Stimulated activated CD4-positive, alpha-beta T cell treated with anti-CD3 and anti-CD28 coated beads, Interleukin-4, amount 100 ng/mL, for 4 hours (primary cell): ENCODE measurements at places on chromosomes 3 and 15.

- no peak for DNase-seq
Observed at GRCh38 chr3:194399874-194400411, 877 bp upstream of the GP5 start.

- peak; percentile 33 for DNase-seq
Observed at GRCh38 chr15:60932051-60932915, 296.8 kb downstream of the RORA start.

DNA sequence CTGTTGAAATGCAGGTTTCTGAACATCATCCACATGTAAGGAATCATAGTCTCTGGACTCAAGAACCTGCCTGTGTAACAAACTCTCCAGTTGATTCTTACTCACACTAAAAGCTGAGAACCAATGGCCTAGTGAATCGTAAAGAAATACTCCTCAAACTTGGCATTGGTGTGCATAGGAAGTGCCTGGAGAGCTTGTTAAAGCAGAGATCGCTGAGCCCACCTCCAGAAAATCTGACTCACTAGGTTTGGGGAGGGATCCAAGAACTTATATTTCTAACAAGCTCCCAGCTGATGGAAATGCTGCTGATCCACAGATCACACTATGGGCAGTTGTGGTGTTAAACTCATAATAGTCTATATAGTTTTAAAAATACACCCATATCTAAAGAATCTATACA is 55.8 kb upstream of the LMCD1 start:
- no peak for DNase-seq

GRCh38 chr15:80697075-80697685 is 2.1 kb downstream of the ABHD17C start:
- DNase-seq, result no peak

DNA sequence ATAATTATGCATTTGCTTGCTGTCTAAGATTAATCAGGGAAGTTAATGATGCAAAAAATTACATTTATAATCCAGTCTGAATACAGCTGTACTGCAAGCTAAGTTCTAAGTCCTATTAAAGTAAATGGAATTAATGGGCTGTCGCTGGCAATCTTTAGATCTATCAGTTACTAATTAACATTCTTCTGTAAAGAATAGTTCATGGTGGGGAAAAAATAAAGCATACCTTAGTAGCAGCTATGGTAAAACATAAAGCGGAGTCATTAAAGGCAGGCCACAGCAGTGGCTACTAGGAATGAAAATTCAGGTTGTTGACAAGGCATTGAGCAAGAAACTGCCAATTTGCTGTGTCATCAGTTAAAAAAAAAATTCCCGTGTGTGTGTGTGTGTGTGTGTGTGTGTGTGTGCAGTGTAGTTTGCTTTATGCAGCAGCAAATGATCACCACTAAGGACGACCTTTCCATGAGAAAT is 129.8 kb downstream of the ZNF385D start:
- DNase-seq, result no peak

DNA sequence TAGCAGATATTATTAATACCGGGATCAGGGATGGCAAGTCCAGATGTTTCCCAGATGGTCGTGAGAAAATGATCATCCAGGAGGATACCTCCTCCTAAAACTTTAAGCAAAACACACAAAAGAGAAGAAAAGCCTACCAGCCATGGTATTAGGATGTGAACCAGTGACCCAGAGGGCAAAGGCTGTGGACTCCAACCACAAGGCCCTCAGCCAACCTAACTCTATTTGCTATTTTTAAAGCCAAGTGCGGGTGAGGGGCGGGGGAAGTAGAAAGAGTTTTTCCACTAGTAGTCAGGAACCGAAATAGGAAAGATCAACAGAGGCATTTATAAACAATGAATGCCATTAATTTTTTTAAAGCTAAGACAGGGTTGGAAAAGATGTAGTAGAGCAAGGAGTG is 77.4 kb downstream of the STAC start:
- DNase-seq, result no peak

- no peak for DNase-seq
Observed at GRCh38 chr15:63396152-63396928, 14.7 kb upstream of the CA12 start.

- no peak for DNase-seq
Observed at GRCh38 chr15:63792584-63792983, 41.2 kb downstream of the HERC1 start.

GRCh38 chr3:110393941-110394340 is 677.7 kb upstream of the NECTIN3 start:
- no peak for DNase-seq

- no peak for DNase-seq
Observed at GRCh38 chr15:91679447-91679846, 174.1 kb upstream of the SLCO3A1 start.

DNA sequence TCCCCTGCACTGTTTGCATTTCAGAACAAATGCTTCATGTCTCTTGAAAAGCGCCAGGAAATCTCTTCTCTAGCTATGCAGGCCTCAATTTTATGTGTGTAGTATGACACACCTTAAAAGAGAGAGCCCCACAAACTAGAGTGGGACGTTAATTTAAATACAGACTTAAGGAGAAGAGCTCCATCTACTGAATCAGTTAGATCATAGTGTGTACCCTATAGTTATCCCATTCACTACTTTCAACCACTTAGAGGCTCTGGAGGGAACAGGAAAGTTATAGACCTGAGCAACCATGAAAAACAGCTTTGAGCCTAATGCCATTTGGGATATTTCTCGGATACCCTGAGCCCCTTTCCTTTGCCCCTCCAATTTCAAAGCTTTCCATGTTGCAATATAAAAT is 153.7 kb downstream of the TIGIT start:
- no peak for DNase-seq

DNA sequence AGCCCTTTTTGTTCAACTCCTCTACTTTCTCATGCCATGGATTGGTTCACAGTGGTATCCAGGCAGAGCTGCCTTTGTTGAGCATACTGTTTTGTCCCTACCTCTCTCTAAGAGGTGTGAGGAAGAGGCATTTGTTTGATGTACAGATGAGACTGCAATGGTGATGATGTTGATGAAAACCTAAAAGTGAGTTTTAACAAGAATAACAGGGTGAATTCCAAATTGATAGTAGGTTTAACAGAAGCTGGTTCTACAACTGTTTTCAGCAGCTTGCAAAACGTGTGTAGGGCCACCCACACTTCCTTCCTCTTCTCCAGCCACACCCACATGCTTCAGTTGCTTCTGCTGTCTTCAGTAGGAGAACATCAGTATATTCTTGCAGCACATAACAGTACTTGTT is 10.2 kb downstream of the SNRK start:
- DNase-seq, result peak; percentile 70

GRCh38 chr3:54432975-54433374 is 310.6 kb downstream of the CACNA2D3 start:
- DNase-seq, result no peak
